Activated CD4-positive, alpha-beta memory T cell treated with anti-CD3 and anti-CD28 coated beads for 36 hours (primary cell): ENCODE measurements at places on chromosomes 4 and X. TPM values are rescaled to one million over a fixed set of nuclear protein-coding genes. Genes with fewer than 3 reads are reported as not detected.

The CTAG2 gene
- not detected for total RNA-seq

The PDZD4 gene
- total RNA-seq = 4.9 TPM

The CENPC gene
- 32.6 TPM for total RNA-seq

The PRKX gene
- total RNA-seq = 90.9 TPM

The SHROOM2 gene
- total RNA-seq = not detected

The GATA1 gene
- total RNA-seq = not detected

The GPR173 gene
- not detected for total RNA-seq

- no peaks in the 10 kb centered on the region for H3K4me1 ChIP-seq
- peaks cover 18% of the 10 kb centered on the region for H3K27me3 ChIP-seq
- no peak overlapping the region for H3K4me3 ChIP-seq
- no peak overlapping the region for H3K27ac ChIP-seq
- no peak for DNase-seq
Observed at GRCh38 chr4:82744284-82744968, 54.2 kb downstream of the SCD5 start.

DNA sequence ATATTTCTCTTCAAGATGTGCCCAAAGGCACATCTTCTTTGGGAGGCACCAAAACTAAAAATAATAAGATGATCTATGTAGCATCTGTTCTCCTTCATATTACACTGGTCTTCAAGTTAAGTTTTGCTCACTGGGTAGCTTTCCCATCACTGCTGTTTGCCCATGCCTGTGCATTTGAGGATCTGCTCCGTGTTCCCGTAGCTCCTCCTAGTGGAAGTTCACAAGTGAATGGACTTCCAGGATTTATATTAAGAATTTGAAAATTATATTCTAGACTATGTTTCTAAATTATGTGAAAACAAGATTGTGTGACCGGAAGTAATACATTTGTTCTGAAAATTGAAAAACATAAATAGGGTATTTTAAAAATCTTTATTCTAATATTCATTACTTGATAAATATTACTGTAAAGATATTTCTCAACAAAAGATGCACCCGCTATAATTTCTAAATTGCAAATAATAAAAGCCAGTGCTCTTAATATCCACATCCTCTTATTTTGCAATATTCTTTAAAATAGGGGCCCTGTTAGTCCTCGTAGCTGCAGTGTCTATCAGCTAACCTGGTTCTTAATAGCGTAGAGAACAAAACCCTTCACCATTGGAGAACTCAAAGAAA is 147.7 kb downstream of the RBM46 start:
- H3K36me3 ChIP-seq = no peaks in the 10 kb centered on the region
- H3K27ac ChIP-seq = no peak overlapping the region
- no peaks in the 10 kb centered on the region for H3K27me3 ChIP-seq
- H3K4me1 ChIP-seq = no peaks in the 10 kb centered on the region
- H3K4me3 ChIP-seq = no peak overlapping the region

- H3K36me3 ChIP-seq = no peaks in the 10 kb centered on the region
- DNase-seq = no peak
- H3K4me1 ChIP-seq = no peaks in the 10 kb centered on the region
- H3K4me3 ChIP-seq = no peak overlapping the region
Observed at GRCh38 chrX:26581091-26581490, 365.1 kb downstream of the MAGEB5 start.

- no peaks in the 10 kb centered on the region for H3K36me3 ChIP-seq
- no peaks in the 10 kb centered on the region for H3K4me1 ChIP-seq
- no peak overlapping the region for H3K4me3 ChIP-seq
- H3K27ac ChIP-seq = no peak overlapping the region
Observed at GRCh38 chrX:138886769-138887168, 175.3 kb upstream of the FGF13 start.

- H3K4me3 ChIP-seq = no peak overlapping the region
- no peaks in the 10 kb centered on the region for H3K4me1 ChIP-seq
- H3K36me3 ChIP-seq = no peaks in the 10 kb centered on the region
- H3K27me3 ChIP-seq = no peaks in the 10 kb centered on the region
Observed at GRCh38 chr4:63430105-63430504, 979.1 kb downstream of the TECRL start.

DNA sequence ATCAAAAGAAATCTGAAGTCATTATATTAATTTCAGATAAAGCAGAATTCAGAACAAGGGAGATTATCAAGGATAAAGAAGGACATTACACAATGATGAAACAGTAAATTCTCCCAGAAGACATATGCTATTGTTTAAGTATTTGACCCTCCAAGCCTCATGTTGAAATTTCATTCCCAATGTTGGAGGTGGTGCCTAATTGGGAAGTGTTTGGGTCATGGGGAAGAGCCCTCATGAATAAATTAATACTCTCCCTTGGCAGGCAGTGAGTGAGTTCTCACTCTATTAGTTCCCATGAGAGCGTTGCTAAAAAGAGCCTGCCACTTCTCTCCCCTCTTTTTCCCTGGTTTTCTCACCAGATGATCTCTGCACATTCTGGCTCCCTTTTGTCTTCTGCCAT is 249.9 kb upstream of the GRIA3 start:
- no peak for DNase-seq
- no peaks in the 10 kb centered on the region for H3K36me3 ChIP-seq
- H3K27ac ChIP-seq = no peak overlapping the region
- no peak overlapping the region for H3K4me3 ChIP-seq

GRCh38 chr4:271492-272103 is 33.7 kb downstream of the ZNF732 start:
- H3K27ac ChIP-seq = no peak overlapping the region
- H3K4me1 ChIP-seq = no peaks in the 10 kb centered on the region
- H3K27me3 ChIP-seq = no peaks in the 10 kb centered on the region
- H3K36me3 ChIP-seq = peaks cover 38% of the 10 kb centered on the region
- H3K4me3 ChIP-seq = no peak overlapping the region

- no peak overlapping the region for H3K4me3 ChIP-seq
- peaks cover 34% of the 10 kb centered on the region for H3K36me3 ChIP-seq
- peaks cover 2% of the 10 kb centered on the region for H3K4me1 ChIP-seq
- no peak overlapping the region for H3K27ac ChIP-seq
- no peaks in the 10 kb centered on the region for H3K27me3 ChIP-seq
- DNase-seq = no peak
Observed at GRCh38 chr4:122334828-122335227, 44.0 kb upstream of the ADAD1 start.

DNA sequence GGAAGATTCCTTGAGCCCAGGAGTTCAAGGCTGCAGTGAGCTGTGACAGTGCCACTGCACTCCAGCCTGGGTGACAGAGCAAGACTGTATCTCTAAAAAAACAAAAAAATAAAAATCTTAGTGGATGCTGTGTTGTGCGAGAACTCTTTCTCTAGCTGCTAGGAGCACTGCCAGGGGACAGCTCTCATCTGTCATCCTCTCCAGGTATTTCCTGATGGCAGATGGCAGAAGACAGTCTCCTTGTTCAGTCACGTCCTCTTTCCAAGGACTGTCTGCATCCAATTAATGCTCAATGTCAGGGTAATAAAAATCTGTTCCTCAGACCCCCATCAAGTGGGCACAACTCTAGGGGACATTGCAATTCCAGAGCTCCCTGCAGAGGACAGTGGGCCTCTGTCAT is 29.2 kb downstream of the PPM1K start:
- no peak overlapping the region for H3K4me3 ChIP-seq
- no peaks in the 10 kb centered on the region for H3K4me1 ChIP-seq
- no peaks in the 10 kb centered on the region for H3K27me3 ChIP-seq
- no peak overlapping the region for H3K27ac ChIP-seq

- H3K4me3 ChIP-seq = no peak overlapping the region
- DNase-seq = no peak
- H3K27me3 ChIP-seq = no peaks in the 10 kb centered on the region
- H3K36me3 ChIP-seq = no peaks in the 10 kb centered on the region
- no peaks in the 10 kb centered on the region for H3K4me1 ChIP-seq
- H3K27ac ChIP-seq = no peak overlapping the region
Observed at GRCh38 chr4:174037631-174038030, 245.8 kb downstream of the FBXO8 start.

GRCh38 chrX:56615282-56615681 is 51.9 kb downstream of the UBQLN2 start:
- H3K36me3 ChIP-seq = no peaks in the 10 kb centered on the region
- H3K27me3 ChIP-seq = no peaks in the 10 kb centered on the region
- DNase-seq = no peak

DNA sequence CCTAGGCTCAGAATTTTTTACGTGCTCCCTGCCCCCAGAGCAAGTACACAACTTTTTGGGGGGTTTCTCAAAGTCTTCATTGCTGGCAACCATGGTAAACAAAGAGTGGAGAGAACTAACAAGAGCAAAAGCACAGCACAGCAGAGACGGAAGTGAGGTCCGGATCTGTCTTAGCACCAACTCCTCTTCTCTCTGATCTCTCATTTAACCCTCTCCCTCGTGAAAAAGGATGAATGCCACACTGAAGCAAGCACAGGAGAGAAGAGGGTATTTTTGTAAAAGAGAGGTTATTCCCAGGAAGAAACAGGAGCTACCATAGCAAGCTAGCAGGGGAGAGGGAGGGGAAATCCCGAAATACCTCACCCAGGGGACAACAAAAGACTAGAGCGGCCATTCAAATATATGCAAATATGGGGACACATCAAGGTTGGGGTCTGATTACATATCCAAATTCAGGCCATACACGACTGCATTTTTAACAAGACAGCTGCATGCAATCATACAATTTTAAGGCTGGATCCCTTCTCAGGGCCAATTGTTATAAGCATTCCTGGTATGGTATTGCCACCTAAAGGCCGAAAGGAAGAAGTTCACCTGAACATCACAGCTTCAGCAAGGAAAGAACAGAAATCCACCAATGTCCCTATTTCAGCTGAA is 46.6 kb downstream of the CD40LG start:
- H3K4me3 ChIP-seq = peak overlapping the region; percentile 77
- DNase-seq = no peak
- H3K36me3 ChIP-seq = peaks cover 17% of the 10 kb centered on the region
- peaks cover 75% of the 10 kb centered on the region for H3K4me1 ChIP-seq
- peak overlapping the region; percentile 97 for H3K27ac ChIP-seq

DNA sequence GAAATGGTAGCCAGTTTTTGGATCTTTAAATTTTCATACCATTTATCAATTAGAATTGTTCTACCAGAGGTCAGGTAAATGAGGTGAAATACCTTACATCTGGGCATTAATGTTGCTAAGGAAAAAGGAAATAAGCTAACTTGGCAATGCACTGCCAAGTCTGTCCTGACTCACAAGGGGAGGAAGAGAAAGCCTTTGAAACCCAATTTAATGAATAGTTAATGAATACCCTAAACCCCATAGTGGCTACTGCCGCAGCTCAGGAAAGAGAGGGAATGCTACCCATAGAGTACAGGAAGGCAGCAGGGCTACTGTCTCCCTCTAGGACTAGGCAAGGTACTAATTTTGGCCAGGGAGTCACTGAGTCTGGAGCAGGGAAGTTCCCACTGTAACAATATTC is 16.8 kb upstream of the DHX15 start:
- no peaks in the 10 kb centered on the region for H3K27me3 ChIP-seq
- DNase-seq = no peak
- H3K4me1 ChIP-seq = peaks cover 6% of the 10 kb centered on the region
- H3K27ac ChIP-seq = no peak overlapping the region
- no peak overlapping the region for H3K4me3 ChIP-seq

DNA sequence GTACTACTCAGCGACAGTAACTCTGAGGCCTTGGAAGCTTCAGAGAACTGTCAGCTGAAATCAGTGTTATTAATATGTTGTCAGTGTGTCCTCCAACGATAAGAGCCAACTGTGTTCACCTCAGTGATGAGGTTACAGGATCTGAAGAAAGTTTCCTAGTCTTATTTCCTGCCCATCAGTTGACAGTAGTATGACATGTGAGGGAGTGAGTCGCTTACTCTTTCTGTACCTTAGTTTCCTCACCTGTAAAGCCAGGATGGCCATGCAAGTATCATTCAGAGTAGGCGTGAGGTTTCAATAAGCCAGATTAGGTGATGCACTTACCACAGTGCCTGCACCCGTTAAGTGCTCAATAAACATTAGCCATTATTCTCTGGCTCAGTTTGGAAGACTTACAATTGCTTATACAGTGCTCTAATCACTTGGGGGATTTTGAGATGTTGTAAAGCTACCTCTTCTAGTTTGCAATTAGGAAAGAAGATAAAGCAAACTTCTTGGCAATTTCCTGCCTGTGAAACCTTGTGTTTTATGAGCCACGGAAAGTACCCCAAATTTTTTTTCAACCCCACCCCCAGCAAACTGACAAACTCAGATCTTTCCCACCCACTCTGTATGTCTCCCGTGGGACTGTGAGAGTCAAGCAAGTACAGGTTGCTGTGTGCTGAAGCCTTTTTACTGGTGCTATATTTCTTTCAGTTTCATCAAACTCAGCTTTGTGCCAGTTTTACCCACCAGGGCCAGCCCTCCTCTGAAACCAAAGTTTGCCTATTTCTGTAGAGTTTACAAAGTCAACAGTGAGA is 62.2 kb downstream of the ANXA3 start:
- no peak overlapping the region for H3K27ac ChIP-seq
- no peaks in the 10 kb centered on the region for H3K36me3 ChIP-seq
- DNase-seq = no peak
- no peak overlapping the region for H3K4me3 ChIP-seq
- H3K4me1 ChIP-seq = peaks cover 23% of the 10 kb centered on the region

GRCh38 chr4:7812921-7813320 is 126.7 kb downstream of the AFAP1 start:
- no peaks in the 10 kb centered on the region for H3K27me3 ChIP-seq
- no peak for DNase-seq
- H3K4me3 ChIP-seq = no peak overlapping the region

- H3K27ac ChIP-seq = peak overlapping the region; percentile 76
- DNase-seq = peak; percentile 48
- H3K36me3 ChIP-seq = no peaks in the 10 kb centered on the region
- peaks cover 21% of the 10 kb centered on the region for H3K4me1 ChIP-seq
Observed at GRCh38 chr4:145720656-145721055, 40.7 kb downstream of the C4orf51 start.

GRCh38 chr4:7535094-7535493 is 100.4 kb upstream of the PSAPL1 start:
- H3K27ac ChIP-seq = no peak overlapping the region
- H3K4me3 ChIP-seq = no peak overlapping the region
- H3K4me1 ChIP-seq = no peaks in the 10 kb centered on the region
- no peak for DNase-seq
- H3K36me3 ChIP-seq = no peaks in the 10 kb centered on the region
- H3K27me3 ChIP-seq = peaks cover 4% of the 10 kb centered on the region

GRCh38 chr4:52957220-52957686 is 95.1 kb downstream of the RASL11B start:
- H3K27ac ChIP-seq = no peak overlapping the region
- no peaks in the 10 kb centered on the region for H3K27me3 ChIP-seq
- no peaks in the 10 kb centered on the region for H3K36me3 ChIP-seq
- H3K4me1 ChIP-seq = no peaks in the 10 kb centered on the region
- no peak for DNase-seq
- no peak overlapping the region for H3K4me3 ChIP-seq
